ENCODE measurements at places on chromosomes 4 and X.

DNA sequence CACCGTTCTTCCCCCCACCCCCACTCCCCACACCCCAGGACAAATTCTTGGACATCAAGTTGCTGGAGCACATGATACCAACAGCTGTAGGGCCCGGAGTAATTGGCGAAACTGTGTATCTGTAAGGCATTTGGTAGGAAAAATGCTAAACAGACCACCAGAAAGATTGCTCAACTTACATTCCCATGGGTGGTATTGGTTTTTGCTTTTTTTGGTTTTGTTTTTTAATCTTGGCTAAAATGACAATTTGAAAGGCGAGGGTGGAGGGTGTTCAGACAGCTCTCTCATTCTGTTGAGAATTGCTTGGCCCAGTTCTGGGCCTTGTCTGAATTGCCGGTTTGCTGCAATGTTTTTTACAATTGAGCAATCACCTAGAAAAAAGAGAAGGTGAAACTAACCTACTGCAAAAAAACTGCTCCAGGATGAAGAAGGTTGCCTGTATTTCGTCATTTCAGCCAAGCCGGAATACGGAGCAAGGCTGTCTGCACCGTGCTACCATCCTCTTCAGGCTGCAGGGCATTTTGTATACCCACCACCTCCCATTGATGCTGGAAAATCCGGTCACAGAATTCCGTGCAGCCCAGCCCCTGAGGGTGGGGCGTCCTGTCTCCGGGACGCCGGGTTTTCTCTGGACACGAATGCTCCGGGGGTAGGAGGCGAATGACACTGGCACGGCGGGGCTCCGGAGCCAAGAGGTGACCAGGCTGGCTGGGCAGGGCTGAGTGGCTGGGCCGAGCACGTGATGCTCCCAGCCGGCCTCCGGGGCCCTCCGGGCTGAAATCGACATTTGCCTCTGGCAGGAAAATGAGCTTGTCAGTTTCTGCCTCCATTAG, at the start of gene CLCN4:
Gene CLCN4, plus strand, starts transcription at position 777 of the 833 bp plus-strand sequence. CDS start 28,058 bp downstream, outside the sequence.
- DNase-seq: no peak

- DNase-seq: no peak
Observed at GRCh38 chr4:88446124-88446523, 10.8 kb upstream of the HERC5 start.

GRCh38 chr4:76758996-76759395, 138.9 kb downstream of the SOWAHB start:
- DNase-seq: no peak

DNA sequence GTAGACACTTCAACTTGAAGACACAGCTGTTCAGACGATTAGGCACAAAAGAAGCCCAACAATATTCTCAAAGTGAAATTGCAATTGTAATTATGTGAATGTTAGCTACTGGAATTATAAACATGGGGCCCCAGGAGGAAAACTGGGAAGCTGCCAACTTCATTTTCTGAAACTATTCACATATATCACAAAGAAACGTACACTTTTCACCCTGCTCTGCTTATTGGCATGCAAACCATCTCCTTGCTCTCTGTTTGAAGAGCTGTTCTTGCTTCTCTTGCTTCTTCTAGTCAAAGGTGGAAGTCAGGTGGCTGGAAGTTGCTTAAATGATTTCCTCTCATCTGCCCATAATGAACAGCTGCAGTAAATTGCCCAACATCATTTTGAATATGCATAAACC, 320.1 kb downstream of the CFAP299 start:
- no peak for DNase-seq

- DNase-seq: no peak
Observed at GRCh38 chr4:3402491-3403347, 39.0 kb upstream of the HGFAC start.

- DNase-seq: no peak
Observed at GRCh38 chr4:53705151-53705764, 114.0 kb upstream of the LNX1 start.

DNA sequence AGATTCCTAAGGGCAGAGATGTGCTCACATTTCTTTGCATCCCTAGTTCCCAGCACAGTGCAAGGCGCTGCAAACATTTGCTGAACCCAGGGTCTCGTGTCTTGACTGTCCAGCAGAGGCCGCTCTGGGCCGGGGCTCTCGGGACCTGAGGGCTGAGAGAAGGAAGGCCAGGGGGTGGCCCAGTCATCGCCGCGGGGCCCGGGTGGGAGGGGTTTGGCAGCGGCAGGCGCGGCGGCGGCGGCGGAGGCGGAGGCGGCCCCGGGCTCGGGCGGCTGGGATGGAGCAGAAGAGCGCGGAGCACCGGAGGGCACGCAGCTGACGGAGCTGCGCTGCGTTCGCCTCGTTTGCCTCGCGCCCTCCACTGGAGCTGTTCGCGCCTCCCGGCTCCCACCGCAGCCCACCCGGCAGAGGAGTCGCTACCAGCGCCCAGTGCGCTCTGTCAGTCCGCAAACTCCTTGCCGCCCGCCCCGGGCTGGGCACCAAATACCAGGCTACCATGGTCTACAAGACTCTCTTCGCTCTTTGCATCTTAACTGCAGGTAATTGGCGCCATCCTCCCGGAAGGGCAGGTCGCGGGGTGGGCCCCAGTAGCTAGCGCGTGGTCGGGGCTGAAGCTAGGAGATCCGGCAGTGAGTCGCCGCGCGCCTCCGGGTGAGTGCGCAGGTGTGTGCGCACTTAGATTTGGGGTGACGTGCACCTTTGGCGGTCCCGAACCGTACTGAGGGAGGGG, at the start of gene PARM1:
Gene PARM1, plus strand, starts transcription at position 285 of the 730 bp plus-strand sequence. Its CDS starts 212 bp downstream, at position 497.
- DNase-seq: no peak

- DNase-seq: no peak
Observed at GRCh38 chrX:25016938-25017598, 1.3 kb upstream of the ARX start.

DNA sequence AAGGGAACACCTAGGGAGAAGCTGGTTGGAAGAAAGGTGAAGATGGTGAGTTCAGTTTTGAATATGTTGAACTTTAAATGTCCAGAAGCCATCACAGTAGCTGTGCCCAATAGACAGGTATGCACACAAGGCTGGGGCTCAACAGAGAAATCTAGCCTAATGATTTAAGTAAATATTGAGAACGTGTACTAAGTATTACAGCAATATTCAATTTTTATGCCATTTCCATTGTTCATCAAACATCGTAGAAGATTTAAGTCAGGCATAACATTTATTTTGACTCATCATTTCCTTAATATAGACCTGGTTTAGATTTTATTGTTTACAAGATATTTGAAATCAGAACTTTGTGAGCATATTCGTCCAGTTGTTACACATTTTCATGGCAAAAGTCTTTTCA, 116.4 kb downstream of the HPGD start:
- no peak for DNase-seq

DNA sequence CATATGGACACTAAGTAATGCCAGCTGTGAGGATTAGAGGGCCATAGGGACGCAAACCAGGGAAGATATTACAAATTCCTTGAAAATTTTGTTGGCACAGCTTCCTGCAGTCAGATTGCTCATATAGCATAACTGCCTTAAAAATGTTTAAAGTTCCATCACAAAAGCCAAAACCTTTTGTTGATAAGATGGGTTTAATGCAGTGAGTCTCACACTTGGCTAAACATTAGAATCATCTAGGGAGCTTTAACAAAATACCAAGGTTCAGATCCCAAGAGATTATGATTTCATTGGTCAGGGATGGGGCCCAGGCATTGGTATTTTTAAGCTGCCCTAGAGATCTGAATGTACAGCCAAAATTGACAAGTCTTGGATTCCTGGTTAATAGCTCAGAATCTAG, 376.5 kb upstream of the MAD2L1 start:
- DNase-seq: no peak

GRCh38 chr4:12778706-12779105, 705.4 kb downstream of the RAB28 start:
- no peak for DNase-seq

- no peak for DNase-seq
Observed at GRCh38 chr4:176927664-176928063, 134.9 kb upstream of the VEGFC start.

DNA sequence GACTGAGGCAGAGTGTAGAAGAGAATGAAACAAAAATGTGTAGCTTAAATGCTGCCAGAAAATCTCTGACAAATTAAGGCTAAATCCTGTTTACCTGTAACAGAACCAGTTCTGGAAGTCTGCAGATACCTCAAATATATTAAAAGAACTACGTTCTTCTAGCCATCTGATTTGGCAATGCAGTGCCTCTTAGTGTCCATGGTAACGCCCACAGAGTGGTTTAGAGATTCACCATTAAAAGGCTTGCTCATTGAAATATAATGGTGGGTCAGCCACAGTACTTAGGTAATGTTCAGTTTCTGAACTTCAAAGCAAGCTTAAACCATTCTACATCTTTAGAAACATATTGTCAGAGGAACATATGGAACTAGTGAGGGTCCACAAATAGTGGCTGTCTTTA, 23.2 kb upstream of the LUZP4 start:
- no peak for DNase-seq

GRCh38 chr4:123996718-123997510, 600.3 kb downstream of the SPRY1 start:
- no peak for DNase-seq

DNA sequence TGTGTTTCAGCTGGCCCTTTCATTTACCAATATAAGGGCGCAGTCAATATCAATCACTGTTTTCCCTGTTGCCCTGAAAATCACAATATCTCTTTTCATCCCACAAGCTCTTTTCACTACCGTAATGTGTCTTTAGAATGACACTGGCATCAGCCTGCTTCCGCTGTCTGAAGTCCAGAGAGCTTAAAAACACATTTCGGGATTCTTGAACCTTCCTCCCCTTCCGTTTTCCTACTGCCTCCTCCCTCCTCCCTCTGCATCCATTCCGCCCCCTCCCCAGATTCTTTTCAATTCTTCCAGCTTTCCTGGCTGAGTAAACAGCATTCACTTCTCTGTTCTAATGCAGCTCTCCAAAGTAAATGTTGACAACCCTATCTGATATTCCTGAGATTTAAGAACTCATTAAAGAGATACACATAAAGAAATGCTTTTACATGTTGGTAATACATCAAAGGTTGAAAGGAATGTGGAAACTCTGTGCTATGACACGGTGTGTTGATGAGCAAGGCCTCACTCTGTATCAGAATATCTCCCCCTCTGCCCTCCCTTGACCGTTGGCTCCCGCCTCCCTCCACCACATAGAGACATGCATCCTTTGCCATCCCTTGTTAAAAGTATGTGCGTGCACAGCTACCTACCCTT, 83.5 kb upstream of the SPRY1 start:
- no peak for DNase-seq

- no peak for DNase-seq
Observed at GRCh38 chrX:113370006-113370405, 529.4 kb upstream of the AMOT start.

DNA sequence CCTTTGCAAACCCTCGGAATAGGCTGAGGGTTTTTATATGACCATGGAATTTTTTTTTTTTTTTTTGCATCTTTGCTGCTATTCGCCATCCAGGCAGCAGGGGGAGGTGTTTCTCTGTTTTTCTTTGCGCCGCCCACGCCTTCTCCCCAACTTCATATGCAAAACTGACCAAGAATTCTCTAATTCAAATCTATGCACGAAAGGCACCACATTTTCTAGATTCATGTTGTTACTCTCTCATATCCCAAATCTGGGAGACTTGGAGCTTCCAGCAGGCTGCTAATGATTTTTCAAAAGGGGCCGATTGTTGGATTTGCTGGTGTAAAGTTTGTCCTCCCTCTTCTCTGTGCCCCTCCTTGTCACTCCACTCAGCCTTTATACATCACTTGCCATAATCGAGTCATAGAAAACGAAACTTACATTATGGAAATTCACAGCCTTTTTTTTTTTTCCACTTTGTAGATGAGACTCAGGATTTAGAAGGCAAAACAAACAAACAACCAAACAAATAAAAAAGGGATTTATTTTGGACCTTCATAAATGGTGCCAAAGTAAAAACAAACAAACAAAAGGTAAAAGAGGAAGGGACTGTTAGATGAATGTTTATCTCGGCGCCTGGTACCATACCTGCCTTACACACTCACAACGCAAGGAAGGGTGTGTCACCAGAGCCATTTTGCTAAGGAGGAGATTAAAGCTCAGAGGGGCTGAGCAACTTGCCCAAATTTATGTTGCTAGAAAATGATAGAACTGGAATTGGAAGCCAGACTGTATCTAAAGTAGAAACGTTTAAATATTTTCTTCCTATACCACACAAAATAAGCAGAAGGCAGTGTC, 29.3 kb upstream of the BOD1L1 start:
- DNase-seq: peak; percentile 59

DNA sequence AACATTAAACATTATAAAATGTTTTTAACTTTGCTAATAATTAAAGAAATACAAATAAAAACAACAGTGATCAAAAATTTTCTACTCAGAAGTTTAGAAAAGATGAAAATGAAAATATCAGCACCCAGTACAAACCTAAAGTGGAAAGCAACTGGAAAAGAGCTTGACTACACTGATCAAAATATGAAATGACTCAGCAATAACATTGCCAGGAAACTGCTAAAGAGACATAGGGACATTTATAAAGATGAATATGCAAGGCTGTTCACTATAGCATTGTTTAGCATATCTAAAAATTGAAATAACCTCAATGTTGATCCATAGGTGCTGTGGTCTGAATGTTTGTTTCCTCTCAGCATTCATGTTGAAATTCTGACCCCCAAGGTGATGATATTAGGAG, 88.5 kb upstream of the NOCT start:
- DNase-seq: no peak

- no peak for DNase-seq
Observed at GRCh38 chrX:1385253-1386223, 6.4 kb downstream of the SLC25A6 start.

DNA sequence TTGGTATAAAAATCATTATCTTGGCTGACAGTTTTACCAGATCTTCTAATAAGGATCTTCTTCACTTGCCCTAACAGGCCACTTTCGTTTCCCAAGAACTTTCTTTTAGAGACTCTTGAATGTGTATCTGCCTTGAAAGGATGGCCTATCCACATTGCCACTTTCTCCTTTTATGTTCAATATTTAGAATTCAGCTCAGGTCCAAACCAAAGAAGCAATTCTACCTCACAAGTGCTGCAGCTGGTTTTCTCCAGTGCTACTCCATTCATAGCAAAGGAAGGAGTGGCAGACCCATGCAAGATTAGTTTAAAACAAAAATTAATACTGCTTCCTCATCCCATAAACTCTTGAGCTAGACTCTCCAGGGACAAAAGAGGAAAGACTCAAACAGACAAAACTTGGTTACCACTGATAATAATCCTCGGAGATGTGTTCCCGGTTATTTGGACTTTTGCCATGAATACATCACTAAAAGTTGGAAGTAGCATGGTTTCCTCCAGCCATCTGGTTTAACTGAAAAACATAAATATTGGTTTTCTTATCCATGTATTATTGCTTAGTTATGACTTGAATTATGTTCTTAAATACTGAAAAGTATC, 401.8 kb downstream of the PABPC4L start:
- DNase-seq: no peak

DNA sequence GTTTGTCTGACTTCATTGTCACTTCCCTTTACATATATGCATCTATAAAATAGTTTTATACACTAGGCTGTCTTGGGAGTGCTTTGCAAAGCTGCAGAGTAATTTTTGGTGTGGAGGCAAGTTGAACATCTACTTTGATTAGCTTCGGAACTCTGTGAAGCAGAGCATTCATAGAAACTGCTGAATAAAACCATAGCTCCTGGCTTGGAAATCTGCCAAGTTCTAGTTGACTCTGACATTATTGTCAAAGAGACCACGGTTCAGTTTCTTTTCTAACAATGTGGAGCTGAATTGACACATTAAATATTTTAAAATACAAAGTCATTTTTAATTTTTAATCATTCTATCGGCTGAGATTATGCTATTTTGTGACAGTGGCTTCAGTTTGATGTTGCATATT, 335.0 kb downstream of the BMPR1B start:
- no peak for DNase-seq
